ENCODE measurements at places on chromosomes 6 and 20.

GRCh38 chr20:48411245-48411644, 416.6 kb downstream of the PREX1 start:
- no peak for DNase-seq

GRCh38 chr6:109420751-109421150, 19.7 kb downstream of the PPIL6 start:
- DNase-seq: no peak

DNA sequence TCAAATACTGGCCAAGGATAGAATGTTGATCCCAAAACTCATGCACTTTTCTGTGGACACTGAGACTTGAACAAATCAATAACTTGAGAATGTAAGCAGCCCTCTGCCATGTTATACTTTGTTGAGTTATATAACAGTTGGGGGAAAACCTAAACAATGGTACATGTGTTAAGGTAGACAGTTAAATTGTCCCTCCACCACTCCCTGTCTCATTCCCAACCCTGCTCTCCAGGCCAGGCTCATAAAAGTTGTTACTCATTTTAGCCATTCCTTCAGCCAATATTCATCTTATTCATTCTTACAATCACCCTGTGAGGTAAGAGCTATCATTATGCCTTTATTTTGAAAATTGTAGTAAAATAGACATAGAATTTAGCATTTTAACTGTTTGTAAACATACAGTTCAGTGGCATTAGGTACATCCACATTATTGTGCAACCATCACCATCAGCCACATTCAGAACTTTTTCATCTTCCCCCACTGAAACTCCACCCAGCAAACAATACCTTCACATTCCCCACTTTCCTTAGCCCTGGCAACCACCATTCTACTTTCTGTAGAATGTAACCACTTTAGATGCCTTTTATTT, 38.2 kb upstream of the IER3 start:
- peak; percentile 62 for DNase-seq

- no peak for DNase-seq
These were observed 390.6 kb upstream of the MAP3K7 start for GRCh38 chr6:90977513-90977912.

GRCh38 chr6:29493261-29493660, 5.5 kb upstream of the MAS1L start:
- no peak for DNase-seq

DNA sequence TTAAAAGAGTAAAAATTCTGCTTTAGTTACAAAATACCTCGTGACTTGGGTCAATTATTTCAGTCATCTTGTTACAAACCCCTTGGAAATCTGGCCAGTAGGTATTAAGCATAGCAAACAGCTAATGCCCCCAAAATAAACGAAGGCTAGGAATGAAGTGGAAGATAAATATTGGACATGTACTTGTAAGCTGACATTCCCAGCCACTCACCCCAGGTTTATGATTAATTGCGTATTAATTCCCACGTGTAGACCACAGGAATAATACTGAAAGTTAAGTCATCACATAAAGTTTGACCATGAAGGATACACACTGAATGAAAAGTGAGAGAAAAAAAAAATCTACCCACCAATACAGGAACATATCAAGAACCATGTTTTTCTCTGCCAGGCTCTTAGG, 936.5 kb upstream of the ADGRB3 start:
- DNase-seq: no peak

- DNase-seq: peak; percentile 62
These were observed 1.4 kb downstream of the STAU1 start for GRCh38 chr20:49186535-49187329.

- DNase-seq: peak; percentile 99
These were observed at the start of gene SYS1 for GRCh38 chr20:45362804-45363610. Gene SYS1, plus strand, starts transcription at chr20:45363156. Its CDS starts 376 bp downstream, at chr20:45363532.

- DNase-seq: no peak
These were observed 125.5 kb upstream of the CDH4 start for GRCh38 chr20:61126369-61127195.

- no peak for DNase-seq
These were observed 23.3 kb upstream of the BCLAF1 start for GRCh38 chr6:136312975-136313374.

- DNase-seq: no peak
These were observed 280.2 kb downstream of the ADGB start for GRCh38 chr6:146878952-146879340.

- DNase-seq: no peak
These were observed 151.5 kb upstream of the PHACTR3 start for GRCh38 chr20:59452856-59453255.

DNA sequence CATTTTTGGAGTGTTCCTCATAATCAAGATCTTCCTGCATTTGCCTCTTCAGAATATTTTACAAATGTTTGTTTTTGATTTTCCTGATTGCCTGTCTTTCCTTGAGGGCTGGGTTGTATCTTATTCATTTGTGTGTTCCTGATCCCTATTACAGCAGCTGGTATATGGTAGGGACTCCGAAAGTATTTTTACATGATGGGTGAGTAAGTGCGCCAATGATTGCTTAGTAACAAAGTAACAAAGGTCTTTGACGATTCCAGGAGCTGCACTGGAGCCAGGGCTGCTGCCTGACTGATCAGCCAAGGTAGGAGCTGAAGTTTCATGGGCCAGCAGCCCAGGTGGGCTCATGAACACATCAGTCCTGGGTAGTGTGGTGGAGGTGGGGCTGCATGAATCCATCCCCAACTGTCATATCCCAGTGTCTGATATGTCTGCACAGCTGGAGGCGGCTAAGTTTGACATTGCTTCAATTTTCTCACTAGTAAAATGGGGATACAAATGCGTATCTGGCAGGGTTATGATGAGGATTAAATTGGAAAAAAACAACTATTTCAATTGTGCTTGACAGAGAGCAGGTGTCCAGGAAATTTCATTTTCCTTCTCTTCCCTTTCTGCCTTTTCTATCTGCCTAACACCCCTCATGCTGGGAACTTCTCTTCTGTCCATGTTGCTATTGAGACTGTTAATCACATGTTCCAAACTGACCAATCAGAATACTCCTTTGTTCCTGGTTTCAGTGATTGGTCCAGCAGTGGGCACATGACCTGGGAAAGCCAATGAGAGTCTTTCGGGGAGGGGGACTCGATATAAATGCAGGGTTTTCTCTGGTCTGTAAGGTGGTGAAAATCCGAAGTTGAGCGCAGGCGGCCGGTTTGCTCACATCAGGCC, 90.7 kb downstream of the CDH26 start:
- no peak for DNase-seq

DNA sequence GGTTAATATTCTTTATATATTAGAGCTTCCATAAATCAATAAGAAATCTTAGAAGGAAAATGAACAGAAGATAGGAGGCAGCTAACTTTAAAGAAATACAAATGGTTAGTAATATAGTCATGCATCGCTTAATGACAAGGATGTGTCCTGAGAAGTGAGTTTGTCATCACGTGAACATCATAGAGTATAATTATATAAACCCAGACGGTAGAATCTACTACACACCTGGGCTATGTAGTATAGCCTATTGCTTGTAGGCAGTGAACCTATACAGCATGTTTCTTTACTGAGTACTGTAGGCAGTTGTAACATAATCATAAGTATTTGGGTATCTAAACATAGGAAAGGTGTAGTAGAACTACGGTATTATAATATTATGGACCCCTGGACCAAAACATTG, 14.3 kb downstream of the TBPL1 start:
- no peak for DNase-seq

GRCh38 chr6:156080371-156080770, 624.7 kb upstream of the NOX3 start:
- DNase-seq: no peak

GRCh38 chr6:45709781-45710220, 305.9 kb downstream of the CLIC5 start:
- DNase-seq: peak; percentile 63

DNA sequence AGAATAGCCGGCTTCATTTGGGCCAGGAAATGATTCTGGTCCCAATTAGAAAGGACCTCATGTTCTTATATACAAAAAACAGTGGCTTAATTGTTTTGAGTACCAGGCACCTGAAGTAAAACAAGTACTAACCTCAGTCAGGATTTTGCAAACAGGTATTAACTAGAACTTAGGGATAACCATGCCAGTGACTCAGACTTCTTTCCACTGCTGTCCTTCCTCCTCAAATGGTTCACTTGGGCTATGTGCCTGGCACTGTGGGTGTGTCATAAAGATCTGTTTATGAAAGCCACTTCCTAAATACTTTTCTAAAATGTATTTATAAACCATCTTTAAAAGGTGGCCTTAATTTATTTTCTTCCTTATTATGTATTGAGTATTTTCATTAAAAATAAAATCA, 10.7 kb downstream of the CLDN20 start:
- peak; percentile 42 for DNase-seq

GRCh38 chr6:104483225-104483834, 376.4 kb downstream of the HACE1 start:
- peak; percentile 59 for DNase-seq

DNA sequence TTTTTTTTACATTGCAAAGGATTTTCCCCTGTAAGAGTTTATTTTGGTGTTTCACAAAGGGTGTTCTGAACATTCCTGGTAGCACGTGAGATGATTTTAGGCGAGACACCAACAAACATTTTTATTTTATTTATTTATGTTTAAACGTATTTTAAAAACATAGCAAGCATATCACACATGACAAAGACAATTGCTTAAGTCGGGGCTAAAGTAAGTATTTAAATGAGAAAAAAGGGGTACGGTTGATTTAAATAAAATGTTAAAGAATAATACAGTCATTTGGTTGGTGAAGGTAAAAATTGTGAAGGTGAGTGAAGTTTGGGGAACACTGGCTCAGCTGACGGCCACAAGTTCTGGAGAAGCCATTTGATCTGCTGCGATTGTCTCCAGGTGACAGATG, 129.7 kb downstream of the BMP7 start:
- DNase-seq: no peak

- DNase-seq: no peak
These were observed 78.4 kb downstream of the ERMARD start for GRCh38 chr6:169829786-169830185.

DNA sequence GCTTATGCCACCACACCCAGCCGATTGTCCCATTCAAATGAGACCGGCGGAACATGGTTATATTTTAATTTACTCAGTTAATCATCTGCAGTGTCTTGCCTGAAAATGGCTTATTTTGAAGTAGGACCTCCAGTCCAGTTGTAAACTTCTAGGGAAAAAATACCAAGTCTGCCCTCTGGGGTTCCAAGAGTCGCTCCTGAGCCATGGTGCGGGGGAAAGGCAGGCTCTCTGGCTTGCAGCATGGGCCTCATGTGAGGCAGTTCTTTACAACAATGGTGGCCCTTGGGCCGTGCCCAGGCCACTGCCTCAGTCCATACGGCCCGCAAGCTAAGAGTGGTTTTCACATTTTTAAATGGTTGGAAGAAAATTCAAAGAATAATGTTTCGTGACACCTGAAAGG, 62.7 kb upstream of the XRN2 start:
- DNase-seq: no peak

GRCh38 chr6:51995214-51995755, 92.1 kb downstream of the PKHD1 start:
- no peak for DNase-seq

- no peak for DNase-seq
These were observed 58.0 kb downstream of the IRAK1BP1 start for GRCh38 chr6:78925317-78925716.

DNA sequence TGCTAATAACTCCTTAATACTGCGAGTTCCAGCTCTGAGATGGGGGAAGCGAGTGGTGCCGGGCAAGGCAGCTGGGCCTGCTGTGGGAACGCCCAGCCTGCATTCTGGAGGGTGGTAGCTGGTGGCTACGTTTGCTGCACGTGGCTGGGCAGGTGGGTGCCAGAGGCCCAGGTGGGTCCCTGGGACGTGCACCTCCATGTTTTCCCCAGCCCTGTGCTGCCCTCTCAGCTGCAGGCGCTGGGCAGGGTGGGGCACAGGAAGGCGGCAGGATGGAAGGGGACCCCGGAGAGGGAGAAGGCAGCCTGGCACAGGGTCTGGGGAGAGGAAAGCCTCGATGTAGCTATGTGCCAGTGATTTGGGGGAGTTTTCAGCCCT, 388.8 kb downstream of the CDH4 start:
- no peak for DNase-seq

DNA sequence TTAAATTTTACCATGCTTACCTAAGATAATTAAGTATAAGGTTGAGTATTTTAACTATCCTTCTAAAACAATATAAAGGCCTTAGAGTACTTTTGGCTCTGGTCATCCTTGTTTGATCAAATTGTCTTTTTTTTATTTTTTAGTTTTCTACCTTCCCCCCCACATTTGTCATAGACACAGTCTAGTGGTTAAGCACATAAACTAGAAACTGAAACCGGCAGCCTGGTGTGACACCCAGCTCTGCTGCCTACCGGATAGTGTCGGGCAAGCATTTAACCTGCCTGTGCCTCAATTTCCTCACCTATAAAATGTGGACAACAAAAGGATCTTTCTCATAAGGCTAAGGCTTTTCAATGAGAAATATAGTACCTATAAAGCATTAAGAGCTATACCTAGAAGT, 21.6 kb upstream of the TULP4 start:
- no peak for DNase-seq

DNA sequence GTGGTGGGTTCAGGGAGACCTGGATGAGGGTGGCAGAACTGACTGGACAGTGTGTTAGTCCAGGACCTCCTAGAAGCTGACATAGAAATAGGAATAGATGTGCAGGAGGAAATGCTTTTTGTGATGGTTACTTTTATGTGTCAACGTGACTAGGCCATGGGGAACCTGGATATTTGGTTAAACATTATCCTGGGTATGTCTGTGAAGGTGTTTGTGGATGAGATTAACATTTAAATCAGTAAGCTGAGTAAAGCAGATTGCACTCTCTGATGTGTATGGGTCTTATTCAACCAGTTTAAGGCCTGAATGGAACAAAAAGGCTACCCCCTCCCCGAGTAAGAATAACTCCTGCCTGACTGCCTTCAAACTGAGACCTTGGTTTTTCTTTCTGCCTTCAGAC, 219.3 kb downstream of the DHX35 start:
- DNase-seq: no peak

GRCh38 chr6:30879684-30880427, 4.5 kb upstream of the DDR1 start:
- no peak for DNase-seq

DNA sequence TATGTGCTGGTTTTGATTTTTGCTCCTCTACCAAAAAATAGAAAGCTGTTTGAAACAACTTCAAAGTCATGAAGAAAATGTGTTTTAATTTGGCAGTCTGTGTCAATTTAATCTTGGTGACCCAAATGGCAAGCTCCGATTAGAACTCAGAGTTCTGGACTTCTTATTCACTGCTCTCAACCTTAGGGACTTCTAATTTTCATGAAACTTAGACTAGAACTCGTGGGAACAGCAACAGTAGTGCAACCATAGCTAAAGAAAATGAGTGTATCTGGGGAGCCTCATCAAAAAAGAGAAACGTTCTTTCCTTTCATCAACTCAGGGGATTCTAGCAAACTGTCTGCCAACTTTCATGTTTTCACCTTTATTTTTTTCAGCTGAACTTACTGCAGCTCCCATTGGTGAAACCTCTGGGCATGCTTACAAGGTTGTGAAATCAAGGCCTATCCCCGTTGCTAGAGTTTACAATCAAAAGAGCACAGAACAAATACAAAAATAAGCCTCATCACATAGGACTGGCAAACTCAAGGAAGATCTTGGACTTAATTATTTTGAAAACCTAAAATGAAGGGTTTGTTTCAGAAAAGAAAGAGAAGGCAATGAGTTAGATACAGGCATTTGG, 114.0 kb upstream of the HSF2 start:
- DNase-seq: no peak

GRCh38 chr6:21823371-21823770, 229.8 kb downstream of the SOX4 start:
- DNase-seq: no peak
